Fibroblast of upper back skin (primary cell): ENCODE measurements at places on chromosomes 13 and 19.

DNA sequence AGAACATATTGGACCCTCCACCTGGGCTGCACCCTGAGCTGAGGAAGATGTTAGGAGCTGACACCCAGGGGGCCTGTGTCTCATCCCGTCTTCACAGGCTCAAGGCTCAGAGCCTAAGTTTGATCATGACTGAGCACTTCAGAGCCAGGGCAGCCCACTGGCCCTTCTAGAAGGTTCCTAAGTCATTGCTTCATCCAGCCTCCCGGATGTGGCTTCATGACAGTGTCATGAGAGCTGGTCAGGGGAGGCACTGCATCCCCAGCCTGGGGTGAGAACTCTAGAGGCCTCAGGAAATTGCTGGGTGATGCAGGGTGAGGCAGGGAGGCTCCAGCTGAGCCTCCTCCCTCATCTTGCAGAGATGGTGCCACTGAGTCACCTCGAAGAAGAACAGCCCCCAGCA is 24.9 kb upstream of the PIK3R2 start:
- no peak for DNase-seq

GRCh38 chr13:73857106-73857505 is 277.1 kb downstream of the KLF12 start:
- peak; percentile 66 for DNase-seq

GRCh38 chr13:75071796-75072195 is 410.2 kb downstream of the TBC1D4 start:
- DNase-seq, result no peak

DNA sequence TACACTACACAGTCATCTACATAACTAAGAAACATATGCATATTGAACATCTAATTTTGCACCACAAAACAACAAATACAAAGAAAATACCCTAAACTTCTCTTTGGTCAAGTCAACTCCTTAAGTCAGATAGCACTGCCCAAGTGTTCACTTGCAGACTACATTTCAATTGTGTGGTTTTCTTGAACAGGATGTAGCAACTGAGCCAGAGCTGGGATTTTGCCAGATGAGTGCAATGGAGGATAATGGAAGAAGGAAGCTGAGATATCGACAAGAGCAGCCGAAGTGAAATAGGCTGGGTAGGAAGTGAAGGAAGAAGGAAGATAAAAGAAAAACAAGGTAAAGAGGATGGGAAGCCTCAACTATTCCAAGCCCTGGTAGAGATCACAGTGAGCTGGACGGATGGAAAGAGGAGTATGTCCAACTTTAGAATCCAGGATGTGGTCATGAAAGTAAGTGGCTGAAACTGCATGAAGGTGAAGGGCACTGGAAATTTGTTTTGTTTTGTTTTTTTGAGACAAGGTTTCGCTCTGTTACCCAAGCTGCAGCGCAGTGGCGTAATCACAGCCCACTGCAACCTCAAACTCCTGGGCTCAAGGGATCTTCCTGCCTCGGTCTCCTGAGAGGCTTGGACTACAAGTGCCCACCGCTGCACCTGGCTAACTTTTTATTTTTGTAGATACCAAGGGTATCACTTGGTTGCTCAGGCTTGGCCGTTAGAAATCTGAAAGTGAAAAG is 15.0 kb downstream of the NUFIP1 start:
- DNase-seq, result peak; percentile 74

GRCh38 chr19:6252066-6252465 is 27.7 kb downstream of the MLLT1 start:
- no peak for DNase-seq

- peak; percentile 57 for DNase-seq
These were observed 243.4 kb downstream of the NHLRC3 start for GRCh38 chr13:39281539-39282150.

- peak; percentile 6 for DNase-seq
These were observed 110.3 kb upstream of the ABCC4 start for GRCh38 chr13:95411428-95412040.

- DNase-seq, result no peak
These were observed 328.8 kb downstream of the FOXO1 start for GRCh38 chr13:40337651-40338050.

- no peak for DNase-seq
These were observed 3.1 kb downstream of the MAST3 start for GRCh38 chr19:18100710-18101109.

- no peak for DNase-seq
These were observed 91.4 kb downstream of the IRS2 start for GRCh38 chr13:109694972-109695371.

DNA sequence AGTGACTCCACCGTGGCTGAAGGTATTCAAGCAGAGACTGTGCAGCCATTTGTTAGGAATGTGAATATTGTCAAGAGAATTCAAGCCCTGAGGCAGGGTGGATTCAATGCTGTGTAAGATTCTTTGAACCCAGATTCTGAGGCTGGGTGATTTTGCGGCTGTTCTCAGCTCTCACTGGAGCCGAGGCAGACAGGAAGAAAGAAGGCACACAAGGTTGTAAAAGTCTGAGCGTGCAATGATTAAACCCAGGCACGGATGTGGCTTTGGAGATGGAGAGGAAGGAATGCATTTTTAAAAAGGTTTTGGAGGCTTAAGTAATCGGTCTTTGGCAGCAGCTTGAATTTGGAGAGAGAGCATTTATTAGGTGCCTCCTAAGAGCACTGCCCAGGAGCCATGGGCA is 187.9 kb downstream of the KATNAL1 start:
- peak; percentile 89 for DNase-seq

DNA sequence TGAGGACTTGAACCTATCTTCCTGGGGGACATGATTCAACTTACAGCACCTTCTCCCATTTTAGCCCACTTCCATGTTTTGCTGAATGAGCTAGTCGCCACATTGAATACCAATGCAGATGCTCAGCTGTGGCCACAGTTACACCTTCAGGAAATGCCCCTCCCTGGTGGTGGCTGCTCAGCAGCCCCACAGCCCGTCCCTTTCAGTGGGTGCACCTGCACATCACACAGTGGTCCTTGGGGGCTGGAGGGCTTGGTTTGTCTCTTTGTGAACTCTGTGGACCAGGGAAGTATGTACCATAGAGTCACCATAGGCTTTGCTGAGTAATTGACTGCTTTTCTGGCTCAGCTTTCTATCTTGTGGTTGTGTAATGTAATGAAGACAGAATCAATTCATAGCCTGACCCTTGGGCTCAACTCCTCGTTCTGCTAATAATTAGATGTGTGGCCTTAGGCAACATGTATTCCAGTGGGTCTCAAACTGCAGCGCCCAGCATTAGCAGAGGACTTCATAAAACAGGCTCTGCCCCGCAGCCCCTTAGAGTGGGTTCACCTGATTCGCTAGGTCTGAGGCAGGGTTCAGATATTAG is 48.1 kb upstream of the FARP1 start:
- DNase-seq, result no peak

DNA sequence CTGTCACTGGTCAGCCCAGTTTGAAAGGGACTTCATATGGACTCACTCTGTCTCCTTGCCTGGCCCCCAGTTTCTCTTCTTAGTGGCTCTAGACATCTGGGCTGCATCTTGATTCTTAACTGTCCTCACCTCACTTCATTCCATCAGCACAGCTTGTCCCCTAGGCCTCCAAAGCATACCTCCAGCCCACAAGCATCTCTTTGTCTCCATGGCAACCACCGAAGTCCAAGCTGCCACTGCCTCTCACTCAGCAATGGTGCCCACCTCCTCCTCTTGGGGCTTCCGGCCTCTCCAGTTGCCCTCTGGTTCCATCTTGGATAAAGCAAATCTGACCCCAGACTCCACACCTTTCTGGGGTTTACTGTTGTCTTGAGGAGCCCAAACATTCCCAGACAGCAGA is 9.9 kb upstream of the KLHL26 start:
- peak; percentile 22 for DNase-seq

GRCh38 chr13:91813253-91813652 is 414.8 kb downstream of the GPC5 start:
- no peak for DNase-seq

GRCh38 chr13:86080340-86080995 is 281.2 kb upstream of the SLITRK6 start:
- DNase-seq, result no peak

DNA sequence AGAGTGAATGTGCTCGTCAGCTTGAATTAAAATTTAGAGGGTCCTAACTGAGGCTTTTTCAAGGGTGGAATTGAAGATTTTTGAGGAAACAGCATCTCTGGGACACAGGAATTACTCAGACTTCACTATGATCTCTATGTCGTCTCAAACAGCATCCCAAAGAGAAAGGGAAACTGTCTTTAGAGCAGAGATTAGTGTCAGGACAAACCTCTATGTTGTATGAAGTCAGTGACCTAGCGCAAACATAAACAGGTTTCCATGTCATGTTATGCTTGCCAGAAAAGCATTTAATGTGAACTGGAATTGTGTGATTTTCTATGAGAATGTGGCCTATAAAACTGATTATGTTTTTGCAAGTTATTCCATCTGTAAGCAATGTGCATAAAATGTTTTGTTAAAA is 573.7 kb downstream of the GPC6 start:
- DNase-seq, result no peak
